ENCODE measurements at places on chromosomes 13 and 19.

DNA sequence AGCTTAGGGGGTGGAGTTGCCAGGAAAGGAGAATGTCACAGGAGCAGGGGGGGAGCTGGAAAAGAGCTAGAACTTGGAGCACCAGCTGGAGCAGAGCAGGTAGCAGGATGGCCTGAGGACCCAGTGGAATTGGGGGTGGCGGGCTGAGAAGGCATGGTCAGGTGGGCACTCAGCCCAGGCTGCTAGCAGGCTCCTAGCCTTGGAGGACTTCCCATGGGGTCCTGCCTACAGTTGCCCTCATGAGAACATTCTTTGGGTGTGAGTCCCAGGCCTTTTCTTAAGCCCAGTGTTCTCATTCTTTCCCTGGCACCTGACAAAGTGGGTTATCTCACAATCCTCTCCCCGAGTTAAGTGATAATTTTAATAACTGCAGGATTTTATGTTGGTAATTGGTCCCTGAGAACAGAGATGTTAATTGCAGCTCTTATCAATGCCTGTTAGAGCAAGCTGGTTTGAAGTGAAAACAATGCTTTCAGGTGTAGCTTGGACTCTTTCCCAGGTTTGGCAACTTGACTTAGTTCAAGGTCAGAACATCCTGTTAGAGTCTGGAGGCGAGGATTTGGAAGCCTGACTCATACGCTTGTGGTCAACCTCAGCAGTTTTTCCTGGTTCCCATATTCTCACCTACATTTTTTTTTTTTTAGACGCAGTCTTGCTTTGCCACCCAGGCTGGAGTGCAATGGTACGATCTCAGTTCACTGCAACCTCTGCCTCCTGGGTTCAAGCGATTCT lies 18.1 kb upstream of the OLFM4 start:
- no peak for DNase-seq

DNA sequence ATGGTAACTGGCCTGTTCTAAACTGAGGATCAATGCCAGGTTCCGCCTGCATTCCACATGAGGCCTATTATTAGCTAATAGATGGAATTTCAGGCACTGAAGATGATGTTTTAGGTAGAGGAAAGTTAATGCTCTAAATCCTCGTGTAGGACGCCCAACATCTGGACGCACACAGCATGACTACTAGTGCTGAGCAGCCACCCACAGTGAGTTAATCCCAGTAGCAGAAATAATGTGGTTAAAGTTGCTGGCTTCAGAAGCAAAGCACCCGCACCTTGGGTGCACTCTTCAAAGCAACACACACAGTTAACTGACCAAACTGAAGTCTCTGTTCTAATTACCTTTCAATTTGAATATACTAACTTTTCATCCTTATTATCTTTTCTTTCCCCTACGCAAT lies 150.6 kb downstream of the DIAPH3 start:
- no peak for DNase-seq

DNA sequence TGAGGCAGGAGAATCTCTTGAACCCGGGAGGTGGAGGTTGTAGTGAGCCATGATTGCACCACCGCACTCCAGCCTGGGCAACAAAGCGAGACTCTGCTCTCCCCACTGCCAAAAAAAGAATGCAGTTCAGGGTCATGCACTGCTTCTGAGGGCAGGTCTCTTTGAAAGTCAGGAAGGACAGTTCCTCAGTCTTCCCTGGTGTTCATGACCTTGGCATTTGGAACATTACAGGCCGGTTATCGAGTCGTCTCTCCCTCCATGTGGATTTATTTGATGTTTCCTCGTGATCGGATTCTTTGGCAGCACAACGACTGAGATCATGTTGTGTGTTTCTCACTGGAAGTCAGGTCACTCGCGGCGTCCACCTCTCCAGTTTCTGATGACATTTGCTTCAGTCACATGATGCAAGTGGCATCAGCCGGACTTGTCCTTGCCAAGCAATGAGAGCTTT lies 17.2 kb downstream of the FGF21 start:
- no peak for DNase-seq

GRCh38 chr13:26811581-26811980 lies 51.0 kb upstream of the GPR12 start:
- no peak for DNase-seq

DNA sequence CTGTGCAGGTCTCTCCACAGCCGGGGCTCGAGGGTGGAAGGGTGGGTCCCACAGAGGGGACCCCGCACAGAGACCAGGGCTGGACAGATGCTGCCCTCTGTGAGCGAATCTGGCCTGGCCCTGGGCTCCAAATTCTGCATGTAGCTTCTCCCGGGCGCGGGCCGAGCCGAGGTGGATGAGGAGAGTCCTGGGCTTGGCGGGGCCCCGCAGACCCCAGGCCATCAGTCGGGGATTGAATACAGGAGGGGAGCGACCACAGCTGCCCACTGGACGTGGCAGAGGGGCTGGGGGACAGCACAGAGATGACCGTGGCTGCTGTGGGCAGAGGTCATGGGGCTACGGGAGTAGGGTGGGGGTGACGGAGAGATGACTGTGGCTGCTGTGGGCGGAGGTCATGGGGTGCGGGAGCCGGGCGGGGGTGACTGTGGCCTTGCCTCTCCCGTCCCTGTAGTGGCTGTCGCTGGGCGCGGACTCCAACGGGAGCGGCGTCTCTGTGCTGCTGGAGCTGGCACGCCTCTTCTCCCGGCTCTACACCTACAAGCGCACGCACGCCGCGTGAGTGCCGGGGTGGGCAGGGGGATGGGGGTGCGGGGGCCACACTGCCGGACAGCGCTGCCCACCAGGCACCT lies 15.5 kb downstream of the NCLN start:
- no peak for DNase-seq

GRCh38 chr19:32097620-32098019 lies 247.8 kb upstream of the ZNF507 start:
- DNase-seq = no peak

DNA sequence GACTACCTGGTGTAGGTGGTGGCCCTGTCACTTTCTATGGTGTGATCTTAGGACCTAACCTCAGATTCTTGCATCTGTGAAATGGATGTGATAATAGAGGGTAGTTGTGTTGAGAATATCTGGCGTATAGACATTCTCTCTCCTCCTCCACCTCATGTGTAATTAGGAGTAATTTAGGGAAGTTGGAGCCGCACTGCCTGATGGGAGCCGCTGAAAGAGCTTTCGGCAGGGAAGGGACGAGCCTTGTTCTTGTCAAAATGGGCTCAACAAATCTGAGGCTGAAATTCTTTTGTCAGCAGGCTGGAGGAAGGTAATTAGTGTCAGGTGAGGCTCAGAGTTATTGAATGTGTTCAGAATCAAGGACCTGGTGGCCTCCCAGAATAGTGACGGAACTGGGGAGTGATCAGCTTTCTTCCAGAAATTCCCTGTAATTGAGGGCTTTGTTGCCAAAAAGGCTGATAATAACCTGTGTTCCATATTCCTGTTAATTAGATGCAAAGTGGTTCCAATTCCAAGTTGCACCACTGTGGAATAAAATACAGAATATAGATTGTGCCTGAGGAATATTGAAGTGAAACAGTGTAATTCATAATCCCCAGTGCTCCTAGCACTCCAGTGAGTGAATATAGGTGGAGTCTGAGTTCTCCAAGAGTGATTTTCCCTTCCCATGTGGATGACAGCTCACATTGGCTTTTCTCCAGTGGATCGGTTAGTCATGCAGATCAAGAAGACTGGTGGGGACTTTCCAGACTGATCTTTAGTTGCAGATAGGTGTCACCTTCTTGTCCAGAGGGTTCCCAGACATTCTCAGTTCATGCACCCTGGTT lies 47.5 kb downstream of the SPATA13 start:
- peak; percentile 19 for DNase-seq

DNA sequence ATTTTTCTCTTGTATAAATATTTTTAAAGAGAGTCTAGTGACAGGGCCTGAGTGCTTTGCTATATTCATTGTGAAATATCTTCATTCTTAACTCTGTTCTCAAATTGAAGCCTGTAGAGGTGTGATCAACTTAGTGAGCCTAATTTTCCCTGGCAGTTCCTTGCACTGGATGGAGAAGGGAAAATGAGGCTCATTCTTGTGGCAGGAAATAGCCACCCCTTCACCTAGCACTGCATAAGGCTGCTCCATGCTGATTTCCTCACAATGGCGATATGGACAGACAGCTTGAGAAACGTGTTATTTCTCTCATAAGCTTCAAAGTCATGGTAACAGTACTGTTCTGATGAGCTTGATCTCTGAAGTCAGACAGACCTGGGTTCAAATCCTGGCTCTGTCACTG lies 146.2 kb downstream of the AKAP11 start:
- no peak for DNase-seq

DNA sequence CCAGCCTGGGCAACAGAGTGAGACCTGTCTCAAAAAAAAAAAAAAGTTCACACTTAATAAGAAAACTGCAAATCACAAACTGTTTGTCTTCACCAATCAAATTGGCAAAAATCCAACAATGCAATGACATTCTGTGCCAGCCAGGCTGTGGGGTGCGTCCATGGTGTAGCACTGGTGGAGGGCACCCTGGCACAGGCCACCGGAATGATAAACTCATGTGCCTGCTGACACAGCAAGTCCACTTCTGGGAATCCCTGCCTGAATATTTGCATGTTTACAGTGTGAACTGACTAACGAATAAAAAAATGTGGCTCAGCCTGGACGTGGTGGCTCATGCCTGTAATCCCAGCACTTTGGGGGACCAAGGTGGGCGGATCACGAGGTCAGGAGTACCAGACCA lies 1.6 kb upstream of the LRRC25 start:
- no peak for DNase-seq

DNA sequence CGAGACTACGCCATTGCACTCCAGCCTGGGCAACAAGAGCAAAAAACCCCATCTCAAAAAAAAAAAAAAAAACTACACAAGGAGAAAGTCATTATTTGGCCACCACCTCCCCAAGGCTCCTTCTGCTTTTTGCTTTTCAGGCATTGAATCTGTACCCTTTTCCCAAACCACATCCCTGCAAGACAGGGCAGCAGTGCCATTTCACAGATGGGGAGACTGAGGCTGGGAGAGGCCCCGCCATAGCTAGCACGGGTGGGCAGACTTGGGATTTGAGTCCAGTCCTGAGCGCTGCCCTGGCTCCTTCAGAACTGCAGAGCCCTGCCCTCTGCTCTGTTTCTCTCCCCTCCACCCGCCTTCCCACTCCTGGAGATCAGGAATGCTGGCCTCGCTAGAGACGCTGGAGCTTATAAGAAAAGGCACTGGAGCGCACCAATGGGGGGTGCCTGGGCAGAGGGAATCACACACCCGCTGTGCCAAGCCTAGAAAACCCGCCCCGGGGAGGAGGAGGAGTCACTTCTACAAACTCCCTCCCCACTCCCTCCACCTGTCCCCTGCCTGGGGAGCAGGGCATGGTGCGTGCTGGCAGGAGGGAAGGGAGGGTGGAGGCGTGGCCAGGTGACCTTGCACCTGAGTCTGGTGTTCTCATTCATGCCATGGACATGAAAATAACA lies 17.6 kb downstream of the TJP3 start:
- no peak for DNase-seq

DNA sequence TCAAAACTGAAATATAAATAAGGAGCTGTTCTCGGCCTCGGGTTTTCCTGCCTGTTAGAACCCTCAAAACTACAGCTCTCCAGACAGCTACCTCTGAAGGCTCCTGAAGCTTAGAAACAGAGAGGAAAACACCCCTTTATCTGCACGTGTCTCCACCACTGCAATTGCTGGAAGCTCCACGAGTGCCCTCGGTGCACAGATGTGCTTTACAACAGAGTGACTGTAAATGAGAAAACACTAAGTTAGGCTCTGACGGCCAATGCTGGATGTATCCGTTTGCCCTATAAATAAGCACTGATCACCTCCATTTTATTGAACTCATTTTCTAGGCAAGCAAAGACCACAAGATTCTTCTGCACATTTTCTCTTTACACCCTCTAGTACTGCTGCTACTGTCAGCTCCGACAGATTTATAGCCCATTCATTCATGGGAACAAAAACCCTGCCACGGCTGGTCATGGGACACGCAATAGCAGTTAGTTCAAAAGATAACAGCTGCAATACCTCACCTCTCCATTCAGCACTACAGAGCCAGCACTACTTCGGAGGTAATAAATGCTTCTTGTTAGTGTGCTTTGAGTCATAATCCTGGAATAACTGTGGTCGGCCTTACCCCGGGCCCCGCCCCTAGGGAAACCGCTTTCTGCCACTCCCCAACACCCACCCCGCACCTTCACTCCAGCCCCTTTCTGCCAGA lies 241.1 kb upstream of the ZNF507 start:
- no peak for DNase-seq

GRCh38 chr19:40134866-40135265 lies 44.1 kb upstream of the ZNF780A start:
- DNase-seq = no peak

DNA sequence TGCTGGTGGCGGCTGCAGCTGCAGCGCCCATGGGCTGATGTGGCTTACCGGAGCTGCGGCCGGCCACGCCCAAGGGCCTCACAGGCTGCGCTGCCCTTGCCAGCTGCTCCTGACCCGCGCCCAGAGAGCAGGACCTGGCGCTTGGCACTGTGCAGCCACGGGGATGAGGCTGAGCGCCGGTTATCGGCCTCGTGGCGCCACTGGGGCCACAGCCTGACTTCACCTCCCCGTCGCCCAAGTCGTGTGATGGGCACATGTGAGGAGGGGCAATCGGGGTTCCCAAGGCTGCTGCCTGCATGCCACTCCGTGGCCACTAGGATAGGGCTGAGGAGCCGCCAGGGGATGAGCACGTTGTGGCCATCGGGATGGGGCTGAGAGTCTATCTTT lies 77.2 kb upstream of the PABPC3 start:
- DNase-seq = no peak

DNA sequence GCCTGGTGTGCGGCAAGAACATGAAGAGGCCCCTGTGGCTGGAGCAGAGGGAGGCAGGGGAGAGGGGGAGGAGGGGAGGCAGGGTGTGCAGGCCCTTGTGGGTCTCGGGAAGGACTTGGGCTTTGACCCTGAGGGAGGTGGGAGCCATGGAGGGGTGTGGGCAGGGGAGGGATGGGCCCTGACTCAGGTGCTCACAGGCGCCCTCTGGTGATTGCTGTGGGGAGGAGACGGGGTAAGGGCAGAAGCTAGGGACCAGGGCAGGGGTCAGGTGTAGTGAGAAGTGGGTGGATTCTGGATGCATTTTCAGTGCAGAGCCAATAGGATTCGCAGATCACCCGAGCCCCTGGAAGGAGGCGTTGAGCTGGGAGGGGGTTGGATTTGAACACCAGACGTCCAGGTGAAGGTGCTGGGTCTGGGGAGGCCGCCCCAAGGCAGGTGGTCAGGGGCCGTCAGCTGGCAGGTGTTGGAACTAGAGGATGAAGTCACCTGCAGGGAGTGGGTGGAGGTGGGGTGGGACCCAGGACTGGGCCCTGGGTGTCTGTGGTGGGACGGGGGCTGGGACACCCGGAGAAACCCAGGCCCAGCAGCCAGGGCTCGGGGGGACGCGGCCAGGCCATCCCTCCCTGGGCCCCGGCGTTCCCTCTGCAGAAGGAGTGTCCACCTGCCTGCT lies 185.4 kb downstream of the KDM4B start:
- no peak for DNase-seq

Data from T1000 (cell line).